ENCODE measurements at places on chromosomes 16 and 17. TPM values are rescaled to one million over a fixed set of nuclear protein-coding genes. Genes with fewer than 3 reads are reported as not detected.
A peak's percentile ranks its signal among the peaks of the same experiment; 100 is the strongest.

DNA sequence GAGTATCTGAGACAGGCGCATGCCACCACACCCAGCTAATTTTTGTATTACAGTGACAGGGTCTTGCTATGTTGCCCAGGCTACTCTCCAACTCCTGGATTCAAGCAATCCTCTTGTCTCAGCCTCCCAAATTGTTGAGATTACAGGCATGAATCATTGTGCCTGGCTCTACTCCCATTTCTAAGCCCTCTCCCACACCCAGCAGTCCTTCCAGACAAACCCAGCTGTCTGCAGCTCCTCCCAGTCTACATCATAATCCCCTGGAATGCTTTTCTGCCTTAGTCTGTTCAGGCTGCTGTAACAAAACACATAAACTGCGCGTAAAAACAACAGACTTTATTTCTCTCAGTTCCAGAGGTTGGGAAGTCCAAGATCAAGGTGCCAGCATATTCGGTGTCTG lies 144.5 kb downstream of the GRIN2A start:
- no peak for DNase-seq

KRT32 gene
- total RNA-seq: not detected

DNA sequence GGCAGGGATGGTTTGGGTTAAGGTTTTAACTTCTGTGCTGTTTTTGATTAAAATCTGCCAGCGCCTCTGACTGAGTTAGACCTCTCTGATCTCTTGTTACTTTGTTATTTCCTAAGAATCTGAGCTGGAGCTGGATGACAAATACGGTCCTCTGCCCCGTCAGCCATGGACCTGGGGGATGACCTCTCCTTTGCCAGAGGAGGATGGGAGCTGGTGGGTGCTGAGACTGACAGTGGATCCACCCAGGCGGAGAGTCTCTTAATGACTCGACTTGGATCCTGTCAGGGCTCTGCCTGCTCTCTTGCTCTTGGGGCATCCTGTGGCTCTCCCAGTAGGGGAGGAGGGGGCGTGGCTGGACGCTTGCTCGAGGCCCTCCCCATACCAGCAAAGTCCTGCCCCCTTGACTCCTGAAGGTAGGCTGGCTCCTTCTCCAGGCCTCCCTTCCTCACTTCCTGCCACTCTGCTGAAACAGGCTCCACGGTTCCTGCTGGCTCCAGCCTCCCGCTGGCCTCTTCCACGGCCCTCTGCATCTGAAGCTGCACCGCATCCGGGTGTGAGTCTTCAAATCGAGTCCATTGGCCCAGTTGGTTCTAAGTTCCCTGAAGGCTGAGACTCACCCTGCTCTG lies 24.8 kb upstream of the MAP3K14 start:
- DNase-seq: peak; percentile 53

DNA sequence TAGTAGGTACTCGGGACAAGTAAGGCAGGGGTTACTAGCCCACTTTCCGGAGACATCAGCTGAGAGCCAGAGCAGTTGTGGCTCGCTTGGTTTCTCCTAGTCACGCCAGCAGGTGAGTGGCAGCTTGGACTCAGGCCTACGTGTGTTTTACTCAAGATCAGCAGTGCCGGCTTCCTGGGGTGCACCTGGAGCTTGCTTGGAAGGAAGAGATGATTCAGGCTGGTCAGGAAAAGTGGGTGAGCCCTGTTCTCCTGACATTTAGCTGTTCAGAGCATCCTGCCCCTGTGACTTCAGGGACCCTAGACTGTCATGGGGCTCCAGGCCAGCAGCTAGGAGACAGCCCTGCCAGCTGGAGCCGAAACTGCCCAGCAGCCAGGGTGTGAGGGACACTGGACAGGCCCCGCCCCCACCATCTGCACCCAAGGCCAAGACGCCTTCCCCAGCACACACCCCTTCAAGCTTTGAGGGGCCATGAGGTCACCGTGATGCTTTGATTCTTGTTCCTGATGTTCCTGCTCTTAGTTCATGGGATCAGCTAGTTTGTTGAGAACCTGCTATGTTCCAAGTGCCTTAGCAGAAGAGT lies 238.0 kb upstream of the CIBAR2 start:
- no peak for DNase-seq

SLC52A1 gene
- 0.86 TPM for total RNA-seq

GRCh38 chr16:89476811-89477261 lies 13.5 kb downstream of the ANKRD11 start:
- DNase-seq: no peak

- DNase-seq: no peak
Observed at GRCh38 chr17:79500745-79501618, 109.9 kb downstream of the RBFOX3 start.

GRCh38 chr17:80129006-80129565 lies 17.8 kb downstream of the EIF4A3 start:
- no peak for DNase-seq

ZNF785 gene
- 16.2 TPM for total RNA-seq

DNA sequence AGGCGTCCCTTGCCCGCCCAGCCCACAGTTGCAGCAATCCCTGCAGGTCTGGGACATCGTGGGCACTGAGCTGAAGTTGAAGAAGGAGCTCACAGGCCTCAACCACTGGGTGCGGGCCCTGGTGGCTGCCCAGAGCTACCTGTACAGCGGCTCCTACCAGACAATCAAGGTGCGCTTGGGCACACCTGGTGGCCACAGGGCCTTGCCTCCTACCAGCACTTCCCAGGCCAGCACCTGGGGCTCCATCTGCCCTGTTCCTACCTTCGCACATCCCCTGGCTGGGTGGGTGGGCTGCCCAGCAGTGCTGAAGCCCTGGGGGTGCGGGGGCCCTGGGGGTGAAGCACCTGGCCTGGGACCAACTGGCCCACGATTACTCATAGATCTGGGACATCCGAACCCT lies 19.9 kb downstream of the TRAF7 start:
- no peak for DNase-seq

GAST gene
- total RNA-seq: not detected

- no peak for DNase-seq
Observed at GRCh38 chr16:55543472-55543871, 23.0 kb upstream of the CAPNS2 start.

EVI2B gene
- 130 TPM for total RNA-seq

ITGAD gene
- 0.62 TPM for total RNA-seq

SDR42E1 gene
- total RNA-seq: 8.4 TPM

CLDN7 gene
- total RNA-seq: 98.7 TPM

GRCh38 chr17:35214192-35214591 lies 20.0 kb upstream of the SLC35G3 start:
- DNase-seq: no peak

- peak; percentile 66 for DNase-seq
Observed at GRCh38 chr16:66660422-66661209, 35.9 kb downstream of the CMTM4 start.

DNA sequence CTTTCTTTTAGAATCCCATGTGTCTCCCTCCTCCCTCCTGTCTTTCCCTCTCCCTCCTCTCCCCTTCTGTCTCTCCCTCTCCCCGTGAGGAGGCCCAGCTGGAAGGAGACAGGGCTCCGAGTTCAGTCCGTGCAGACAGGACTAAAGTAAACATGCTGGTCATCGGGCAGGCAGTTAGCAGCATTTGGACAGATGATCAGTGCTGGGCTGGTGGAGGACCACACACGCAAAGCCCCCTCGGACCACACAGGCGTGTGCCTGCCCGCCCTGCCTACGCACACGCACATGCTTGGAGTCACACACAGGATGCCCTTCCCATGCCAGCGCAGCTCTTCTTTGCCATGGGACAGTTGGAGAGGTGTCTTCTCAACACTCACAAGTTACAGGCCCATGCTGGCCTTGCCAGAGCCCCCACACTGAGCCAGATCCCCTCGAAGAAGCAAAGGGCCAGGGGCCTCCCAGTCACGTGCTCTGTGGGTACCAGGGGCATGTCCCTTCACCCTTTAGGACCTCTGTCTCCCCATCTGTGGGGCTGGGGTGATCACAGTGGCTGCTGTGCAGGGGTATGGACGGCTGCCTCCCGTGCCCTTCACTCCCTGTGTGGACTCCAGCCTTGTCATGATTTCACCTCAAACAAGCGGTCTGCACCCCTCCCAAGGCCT lies 215.7 kb upstream of the FOXF1 start:
- no peak for DNase-seq

GRCh38 chr16:85416228-85417109 lies 196.7 kb upstream of the GSE1 start:
- peak; percentile 89 for DNase-seq

C17orf78 gene
- not detected for total RNA-seq

DNA sequence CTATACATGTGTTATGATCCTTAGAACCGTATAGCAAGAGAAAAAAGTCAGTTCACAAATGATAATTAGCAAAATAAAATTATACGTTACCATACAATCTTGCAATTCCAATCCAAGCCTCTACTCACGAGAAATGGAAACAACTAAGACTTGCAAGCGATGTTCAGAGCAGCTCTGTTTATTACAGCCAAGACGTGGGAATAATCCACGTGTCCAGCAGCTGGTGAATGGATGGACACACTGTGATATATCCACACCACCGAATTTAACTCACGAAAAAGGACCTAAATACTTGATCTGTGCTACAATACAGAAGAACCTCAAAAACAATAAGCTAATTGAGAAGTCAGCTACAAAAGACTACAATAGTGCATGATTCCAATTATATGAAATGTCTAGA lies 88.1 kb downstream of the ADCY9 start:
- no peak for DNase-seq

SCIMP gene
- total RNA-seq: 35.5 TPM

GRIN2C gene
- total RNA-seq: 0.83 TPM

DNA sequence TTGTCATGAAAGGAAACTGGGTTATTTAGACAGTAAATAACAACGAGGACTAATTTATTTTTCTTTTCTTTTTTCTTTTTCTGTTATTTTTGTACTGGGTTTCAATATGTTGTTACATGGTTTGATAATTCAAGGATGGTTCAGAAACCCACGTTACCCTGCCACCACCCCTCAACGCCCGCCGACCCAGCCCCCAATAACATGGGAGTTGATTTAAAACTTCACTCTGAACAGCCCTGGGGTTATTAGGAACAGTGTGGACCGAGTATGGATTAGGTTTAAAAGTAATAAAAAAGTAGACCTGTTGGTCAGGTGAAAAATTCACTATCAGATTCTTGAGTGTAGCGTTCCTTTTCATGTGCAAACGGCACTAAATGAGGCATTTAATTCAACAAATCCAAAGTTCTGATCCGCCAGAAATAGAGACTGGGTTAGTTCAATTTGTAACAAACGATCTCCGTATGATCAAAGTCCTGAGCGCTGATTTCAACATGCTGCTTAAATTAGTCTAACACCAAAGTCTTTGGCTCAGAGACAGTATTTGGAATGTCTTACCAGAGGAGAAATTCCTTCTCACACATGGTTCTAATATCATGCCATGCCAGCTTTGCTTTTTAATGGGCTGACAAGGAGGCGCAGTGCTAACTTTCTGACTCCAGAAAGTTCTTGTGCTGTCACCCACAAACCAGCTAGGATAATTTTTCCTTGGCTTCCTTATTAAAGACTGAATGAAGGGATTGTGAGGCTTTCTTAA lies 173.1 kb upstream of the IRX3 start:
- no peak for DNase-seq

SCO1 gene
- total RNA-seq: 23.9 TPM

- DNase-seq: no peak
Observed at GRCh38 chr17:29170682-29171081, 9.5 kb downstream of the MYO18A start.

DNA sequence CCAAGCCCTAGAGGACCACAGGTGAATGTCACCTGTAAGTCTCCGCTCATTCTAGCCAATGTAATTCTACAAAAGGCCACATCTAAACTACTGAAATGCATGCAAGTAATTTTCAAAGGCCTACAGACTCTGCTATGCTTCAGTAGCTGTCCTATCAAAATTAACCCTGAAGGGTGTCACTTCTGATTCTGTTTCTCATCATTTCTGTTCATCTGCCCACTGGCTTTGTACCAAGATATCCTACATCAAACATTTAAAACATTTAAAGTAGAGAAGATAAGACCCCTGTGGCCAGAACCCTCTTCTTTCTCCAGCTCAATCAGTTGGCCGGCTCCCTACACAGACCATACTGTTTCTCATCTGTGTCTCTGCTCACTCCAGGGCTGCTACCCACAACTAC lies 21.5 kb downstream of the PHF12 start:
- DNase-seq: no peak

CHST5 gene
- total RNA-seq: 0.62 TPM

TMED6 gene
- 0.77 TPM for total RNA-seq

DNA sequence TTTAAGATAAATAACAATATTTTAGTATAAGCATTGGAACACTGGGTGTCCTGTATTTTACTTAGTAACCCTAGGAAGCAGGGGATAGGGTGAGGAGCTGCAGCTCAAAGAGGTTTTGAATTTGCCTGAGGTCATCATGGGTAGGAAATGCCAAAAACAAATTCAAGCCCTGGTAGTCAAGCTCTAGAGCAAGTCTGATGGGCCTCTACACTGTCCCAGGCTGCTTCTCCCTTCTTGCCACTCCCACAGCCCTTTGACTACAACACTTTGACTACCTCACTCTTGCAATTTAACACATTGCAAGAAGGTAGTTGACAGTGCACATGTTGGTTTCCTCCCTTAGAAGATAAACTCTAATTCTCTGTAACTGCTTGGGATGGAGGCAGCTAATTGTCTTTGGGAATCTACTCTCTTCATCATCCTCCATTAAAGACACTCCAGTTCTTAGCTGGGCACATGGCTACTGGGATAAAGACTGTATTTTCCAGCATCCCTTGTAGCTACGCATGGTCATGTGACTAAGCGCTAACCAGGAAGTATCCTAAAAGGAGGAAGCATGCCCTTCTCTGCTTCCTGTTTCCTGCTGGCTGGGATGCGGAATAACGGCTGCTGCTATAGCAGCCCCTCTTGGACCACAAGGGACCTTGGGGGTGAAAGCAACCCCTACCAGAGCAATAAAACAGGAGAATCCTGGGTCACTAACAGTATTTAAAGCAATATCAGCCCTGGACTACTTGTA lies 30.7 kb upstream of the SSTR2 start:
- DNase-seq: no peak

DNA sequence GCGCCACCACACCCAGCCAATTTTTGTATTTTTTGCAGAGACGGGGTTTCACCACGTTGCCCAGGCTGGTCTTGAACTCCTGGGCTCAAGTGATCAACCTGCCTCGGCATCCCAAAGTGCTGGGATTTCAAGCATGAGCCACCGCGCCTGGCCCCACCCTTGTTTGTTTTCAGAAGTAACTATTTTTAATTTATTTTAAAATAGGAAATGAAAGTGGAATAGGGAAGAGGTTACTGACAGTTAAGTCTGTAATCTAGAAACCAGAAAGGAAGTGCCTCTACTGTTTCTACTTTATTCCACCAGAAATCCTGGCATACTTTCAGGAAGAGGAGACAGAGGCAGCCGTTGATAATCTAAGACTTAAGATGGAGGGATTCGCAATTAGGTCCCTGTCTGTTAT lies 225.6 kb downstream of the TANC2 start:
- peak; percentile 72 for DNase-seq

DNA sequence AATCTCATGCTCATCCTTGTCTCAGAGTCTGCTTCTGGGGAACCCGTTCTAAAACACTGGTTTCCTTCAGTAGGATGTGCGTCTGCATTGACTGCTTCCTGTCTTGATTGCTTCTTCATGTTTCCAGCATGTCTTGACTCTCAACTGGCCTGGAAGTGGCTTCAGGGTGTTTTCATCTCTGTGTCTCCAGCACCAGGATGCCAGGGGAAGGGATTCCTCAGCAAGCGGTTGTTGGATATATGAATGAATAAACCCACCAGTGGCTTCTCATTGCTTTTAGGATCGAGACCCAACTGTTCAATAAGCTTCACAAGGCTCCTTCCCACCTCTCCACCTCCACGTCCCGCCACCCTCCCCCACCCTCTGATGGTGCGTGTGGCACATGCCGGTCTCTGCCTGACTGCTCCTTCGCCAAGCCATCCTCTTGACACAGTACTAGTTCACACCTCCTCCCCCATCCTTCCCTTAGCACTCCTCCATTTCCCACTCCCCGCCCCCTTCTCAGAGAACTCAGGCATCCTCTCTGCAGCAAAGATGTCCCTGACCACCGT lies 14.1 kb upstream of the TNS4 start:
- no peak for DNase-seq

Data from lower lobe of right lung (tissue), 2 donors.